ENCODE measurements at places on chromosomes 13 and 19. TPM values are rescaled to one million over a fixed set of nuclear protein-coding genes. Genes with fewer than 3 reads are reported as not detected.

Gene CYP2A6
- not detected for polyA plus RNA-seq

Gene PGLYRP2
- polyA plus RNA-seq = 27.8 TPM

Gene RPS28
- polyA plus RNA-seq = 505 TPM

Gene OR7D2
- polyA plus RNA-seq = 1.7 TPM

Gene GGN
- polyA plus RNA-seq = 196 TPM

Gene ZNF878
- 0.54 TPM for polyA plus RNA-seq

Gene ZFR2
- 35.0 TPM for polyA plus RNA-seq

Gene CLEC17A
- 1.4 TPM for polyA plus RNA-seq

Gene CRX
- polyA plus RNA-seq = not detected

Gene GFY
- polyA plus RNA-seq = 0.80 TPM

Gene PRR20E
- not detected for polyA plus RNA-seq

Gene C19orf81
- 11.7 TPM for polyA plus RNA-seq

Gene A1BG
- 4.5 TPM for polyA plus RNA-seq

Gene BABAM1
- polyA plus RNA-seq = 110 TPM

Gene C13orf46
- polyA plus RNA-seq = 28.4 TPM

Gene ZNF525
- 14.0 TPM for polyA plus RNA-seq

Gene PSG1
- not detected for polyA plus RNA-seq

Gene BTBD2
- polyA plus RNA-seq = 43.2 TPM

Gene CDX2
- not detected for polyA plus RNA-seq

Gene NALCN
- 2.9 TPM for polyA plus RNA-seq
